ENCODE measurements at places on chromosomes 3 and 15.

GRCh38 chr15:58283302-58283701 is 145.1 kb downstream of the AQP9 start:
- H3K4me3 ChIP-seq = no peak overlapping the region
- no peak for DNase-seq
- H3K27me3 ChIP-seq = no peaks in the 10 kb centered on the region
- H3K4me1 ChIP-seq = no peaks in the 10 kb centered on the region
- no peaks in the 10 kb centered on the region for H3K36me3 ChIP-seq
- H3K27ac ChIP-seq = no peak overlapping the region

DNA sequence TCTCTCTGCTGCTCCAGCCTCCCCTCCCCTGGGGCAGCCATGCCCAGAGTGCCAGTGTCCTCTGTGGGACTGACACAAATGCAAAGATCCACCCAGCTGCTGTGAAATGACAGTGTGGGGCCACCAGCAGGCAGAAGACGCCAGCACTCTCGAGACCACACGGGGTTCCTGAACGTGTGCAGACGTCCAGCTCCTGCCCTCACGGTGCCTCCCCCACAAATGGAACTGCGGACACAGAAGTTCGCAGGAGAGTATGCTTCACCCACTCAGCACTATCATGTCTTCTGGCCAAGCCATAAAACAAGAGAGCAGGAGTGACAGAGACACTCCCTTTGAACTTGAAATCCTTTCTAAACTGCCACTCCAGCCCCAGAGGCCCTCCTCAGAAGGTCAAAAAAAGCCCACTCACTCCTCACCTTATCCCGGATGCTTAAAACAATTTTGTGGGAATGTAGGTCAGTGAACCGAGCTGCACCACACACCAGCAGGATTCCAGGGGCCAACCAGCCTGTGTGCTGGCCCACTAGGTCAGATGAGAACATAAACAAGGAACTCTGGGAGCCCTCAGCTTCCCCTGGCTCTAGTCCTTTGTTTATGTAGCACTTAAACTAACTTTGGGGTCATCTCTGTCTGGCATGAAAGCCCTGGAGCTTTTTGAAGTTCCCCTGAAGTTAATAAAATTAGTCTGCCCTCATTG is 112.6 kb downstream of the DNAJB8 start:
- peaks cover 12% of the 10 kb centered on the region for H3K36me3 ChIP-seq
- DNase-seq = no peak
- peaks cover 3% of the 10 kb centered on the region for H3K4me1 ChIP-seq
- no peak overlapping the region for H3K4me3 ChIP-seq
- H3K27ac ChIP-seq = no peak overlapping the region

- no peaks in the 10 kb centered on the region for H3K36me3 ChIP-seq
- no peak for DNase-seq
- H3K4me1 ChIP-seq = peaks cover 16% of the 10 kb centered on the region
Observed at GRCh38 chr3:138901567-138901966, 45.4 kb downstream of the FOXL2 start.

DNA sequence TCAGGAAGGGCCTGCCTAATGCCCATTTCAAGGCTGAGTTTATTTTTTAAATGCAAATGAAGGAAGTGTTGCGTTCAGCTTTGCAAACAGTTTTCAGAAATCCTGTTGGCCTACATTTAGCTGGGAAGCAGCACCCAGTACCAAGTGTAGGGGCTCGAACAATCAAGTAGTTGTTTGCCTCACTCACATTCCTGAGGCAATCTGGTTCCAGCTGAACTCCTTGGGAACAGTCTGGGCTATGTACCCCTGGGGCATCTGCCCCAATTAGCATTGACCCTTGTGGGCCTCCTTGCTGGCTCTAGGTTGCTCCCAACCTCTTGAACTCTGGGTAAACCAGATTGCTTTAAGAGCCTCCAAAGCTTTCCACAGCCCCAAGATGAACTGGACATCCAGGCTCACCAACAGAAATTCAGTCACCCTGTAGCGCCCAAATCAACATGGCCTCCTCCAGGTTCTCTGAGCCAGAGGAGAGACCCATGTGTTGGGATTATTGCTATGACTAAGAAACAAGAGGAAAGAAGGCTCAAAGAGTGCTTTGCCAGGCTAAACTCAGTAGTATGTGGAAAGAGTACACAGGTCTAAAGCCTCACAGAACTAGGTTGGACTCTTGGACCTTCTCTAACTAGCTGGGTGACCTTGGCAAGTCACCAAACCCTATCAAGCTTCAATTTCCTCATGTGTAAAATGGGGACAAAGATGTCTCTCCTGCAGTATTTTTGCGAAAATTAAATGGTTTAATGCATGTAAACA is 532.7 kb downstream of the SOX2 start:
- H3K4me1 ChIP-seq = no peaks in the 10 kb centered on the region
- no peaks in the 10 kb centered on the region for H3K36me3 ChIP-seq
- no peaks in the 10 kb centered on the region for H3K27me3 ChIP-seq
- no peak for DNase-seq
- H3K27ac ChIP-seq = no peak overlapping the region
- no peak overlapping the region for H3K4me3 ChIP-seq

- no peaks in the 10 kb centered on the region for H3K27me3 ChIP-seq
- H3K4me1 ChIP-seq = peaks cover 6% of the 10 kb centered on the region
- H3K4me3 ChIP-seq = no peak overlapping the region
- no peaks in the 10 kb centered on the region for H3K36me3 ChIP-seq
- H3K27ac ChIP-seq = no peak overlapping the region
Observed at GRCh38 chr3:159852821-159853505, 135.7 kb upstream of the IL12A start.

DNA sequence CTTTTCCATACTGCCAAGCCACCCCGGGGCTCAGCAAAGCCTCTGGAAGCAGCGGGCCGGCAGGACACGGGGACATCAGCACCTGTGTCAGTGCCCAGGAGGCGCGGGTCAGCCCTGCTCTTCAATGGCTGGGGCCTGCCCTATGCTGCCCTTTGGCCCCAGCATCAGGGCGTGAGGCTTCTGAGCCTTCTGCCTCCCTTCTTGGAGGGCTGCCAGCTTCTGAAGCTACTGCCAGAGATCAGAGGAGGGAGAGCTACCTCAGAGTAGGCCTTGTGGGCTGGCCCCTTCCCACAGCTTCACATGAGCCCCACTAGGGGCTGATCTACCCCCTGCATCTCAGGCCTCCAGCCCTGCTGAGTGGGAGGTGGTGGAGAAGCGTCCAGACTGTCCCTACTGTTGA is 13.0 kb upstream of the TMEM115 start:
- peaks cover 4% of the 10 kb centered on the region for H3K27me3 ChIP-seq
- H3K36me3 ChIP-seq = no peaks in the 10 kb centered on the region
- no peak overlapping the region for H3K27ac ChIP-seq
- H3K4me1 ChIP-seq = peaks cover 8% of the 10 kb centered on the region
- no peak for DNase-seq

DNA sequence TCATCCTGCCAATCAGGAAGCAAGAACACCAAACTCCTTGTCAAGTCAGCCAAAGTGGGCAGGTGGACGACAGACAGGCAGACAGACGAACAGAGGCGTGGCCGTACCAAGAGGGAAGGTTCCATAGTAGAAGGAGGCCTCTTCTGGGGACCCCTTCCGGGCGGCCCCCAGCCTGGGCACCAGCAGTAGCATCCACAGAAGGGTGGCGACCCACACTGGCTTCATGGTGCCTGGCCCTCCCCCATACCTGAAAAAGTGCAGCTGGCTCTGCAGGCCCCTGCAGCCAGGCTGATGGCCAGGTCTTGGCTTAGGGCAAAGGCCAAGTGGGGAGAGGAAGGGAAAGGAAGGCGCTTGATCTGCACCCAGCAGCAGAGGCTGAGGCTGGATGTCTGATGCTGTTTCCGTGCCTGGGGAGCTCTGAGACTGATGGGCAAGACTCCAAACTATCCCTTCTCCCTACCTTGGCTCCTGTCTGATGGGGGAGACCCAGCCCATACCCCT is 607 bp downstream of the LCTL start:
- no peak overlapping the region for H3K4me3 ChIP-seq
- H3K4me1 ChIP-seq = no peaks in the 10 kb centered on the region
- no peak for DNase-seq
- no peak overlapping the region for H3K27ac ChIP-seq
- H3K27me3 ChIP-seq = no peaks in the 10 kb centered on the region

- no peak overlapping the region for H3K4me3 ChIP-seq
- no peaks in the 10 kb centered on the region for H3K36me3 ChIP-seq
- no peak for DNase-seq
- peaks cover 84% of the 10 kb centered on the region for H3K4me1 ChIP-seq
- H3K27ac ChIP-seq = peak overlapping the region; percentile 92
Observed at GRCh38 chr3:15327941-15328340, 4.4 kb downstream of the SH3BP5 start.

- H3K36me3 ChIP-seq = no peaks in the 10 kb centered on the region
- H3K4me3 ChIP-seq = no peak overlapping the region
- H3K4me1 ChIP-seq = no peaks in the 10 kb centered on the region
- DNase-seq = no peak
- H3K27me3 ChIP-seq = no peaks in the 10 kb centered on the region
- H3K27ac ChIP-seq = no peak overlapping the region
Observed at GRCh38 chr3:55349851-55350250, 137.3 kb downstream of the WNT5A start.

DNA sequence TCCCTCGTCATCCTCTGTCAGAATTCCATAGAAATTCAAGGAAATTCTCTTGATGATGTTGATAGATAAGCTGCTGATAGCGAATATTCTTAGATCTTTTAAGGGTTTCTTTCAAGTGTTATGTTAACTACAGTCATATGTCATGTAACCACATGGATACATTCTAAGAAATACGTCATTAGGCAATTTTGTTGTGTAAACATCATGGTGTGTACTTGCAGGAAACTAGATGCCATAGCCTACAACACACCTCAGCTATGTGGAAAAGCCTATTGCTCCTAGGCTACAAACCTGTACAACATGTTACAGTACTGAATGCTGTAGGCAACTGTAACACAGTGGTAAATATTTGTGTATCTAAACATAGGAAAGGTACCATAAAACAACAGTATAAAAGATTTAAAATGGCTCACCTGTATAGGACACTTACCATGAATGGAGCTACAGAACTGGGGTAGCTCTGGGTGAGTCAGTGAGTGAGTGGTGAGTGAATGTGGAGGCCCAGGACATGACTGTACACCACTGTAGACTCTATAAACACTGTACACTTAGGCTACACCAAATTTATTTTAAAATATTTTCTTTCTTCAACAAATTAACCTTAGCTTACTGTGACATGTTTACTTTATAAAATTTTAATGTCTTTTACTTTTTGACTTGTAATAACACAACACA is 34.6 kb downstream of the GLDN start:
- no peak for DNase-seq
- peaks cover 29% of the 10 kb centered on the region for H3K4me1 ChIP-seq
- H3K36me3 ChIP-seq = no peaks in the 10 kb centered on the region
- H3K27me3 ChIP-seq = no peaks in the 10 kb centered on the region

DNA sequence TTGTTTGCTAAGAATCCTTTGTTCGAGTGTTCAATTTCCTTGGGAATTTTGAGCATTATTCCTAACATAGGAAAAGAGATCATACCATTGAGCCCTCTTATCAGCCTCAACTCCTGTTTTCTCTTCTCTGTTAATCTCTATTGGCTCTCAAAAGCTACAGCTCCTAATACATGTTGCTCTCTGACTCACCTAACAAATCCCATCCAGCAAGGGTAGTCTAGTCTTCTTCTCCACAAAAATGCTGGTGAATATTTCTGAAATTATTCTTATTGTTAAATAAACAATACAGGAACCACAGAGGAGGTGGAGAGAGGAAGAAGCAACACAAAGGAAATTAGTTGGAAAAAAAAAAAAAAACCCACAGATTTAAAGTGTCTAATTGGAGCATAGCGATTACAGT is 325.8 kb upstream of the NAALADL2 start:
- no peaks in the 10 kb centered on the region for H3K36me3 ChIP-seq
- no peak overlapping the region for H3K4me3 ChIP-seq
- H3K27me3 ChIP-seq = no peaks in the 10 kb centered on the region
- H3K27ac ChIP-seq = no peak overlapping the region

- no peak overlapping the region for H3K27ac ChIP-seq
- no peaks in the 10 kb centered on the region for H3K27me3 ChIP-seq
- no peak for DNase-seq
- peaks cover 22% of the 10 kb centered on the region for H3K4me1 ChIP-seq
- no peaks in the 10 kb centered on the region for H3K36me3 ChIP-seq
Observed at GRCh38 chr3:115074502-115074901, 72.6 kb downstream of the ZBTB20 start.

GRCh38 chr15:75661100-75661755 is 13.5 kb downstream of the SNX33 start:
- DNase-seq = peak; percentile 95
- peaks cover 94% of the 10 kb centered on the region for H3K4me1 ChIP-seq
- no peak overlapping the region for H3K4me3 ChIP-seq
- H3K27ac ChIP-seq = peak overlapping the region; percentile 88
- no peaks in the 10 kb centered on the region for H3K27me3 ChIP-seq
- peaks cover 26% of the 10 kb centered on the region for H3K36me3 ChIP-seq

- DNase-seq = no peak
- no peaks in the 10 kb centered on the region for H3K27me3 ChIP-seq
- H3K4me1 ChIP-seq = peaks cover 6% of the 10 kb centered on the region
- H3K27ac ChIP-seq = no peak overlapping the region
- no peak overlapping the region for H3K4me3 ChIP-seq
- H3K36me3 ChIP-seq = no peaks in the 10 kb centered on the region
Observed at GRCh38 chr3:131796111-131796510, 238.7 kb downstream of the CPNE4 start.

DNA sequence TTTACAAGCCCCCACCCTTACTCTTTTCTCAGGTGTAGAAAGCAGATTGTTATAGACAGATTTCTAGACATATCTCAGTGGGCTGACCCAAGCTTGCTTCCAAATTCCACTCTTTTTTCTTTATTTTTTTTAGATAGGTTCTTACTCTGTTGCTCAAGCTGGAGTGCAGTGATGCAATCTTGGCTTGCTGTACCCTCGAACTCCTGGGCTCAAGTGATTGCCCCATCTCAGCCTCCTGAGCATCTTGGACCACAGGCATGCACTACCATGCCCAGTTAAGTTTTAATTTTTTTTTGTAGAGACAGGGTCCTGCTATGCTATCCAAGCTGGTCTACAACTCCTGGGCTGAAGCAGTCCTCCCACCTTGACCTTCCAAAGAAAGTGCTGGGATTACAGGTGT is 53.5 kb upstream of the ADAMTS9 start:
- no peak overlapping the region for H3K4me3 ChIP-seq
- H3K27me3 ChIP-seq = no peaks in the 10 kb centered on the region
- H3K27ac ChIP-seq = no peak overlapping the region
- DNase-seq = no peak
- H3K4me1 ChIP-seq = no peaks in the 10 kb centered on the region
- H3K36me3 ChIP-seq = no peaks in the 10 kb centered on the region

- H3K4me1 ChIP-seq = no peaks in the 10 kb centered on the region
- H3K4me3 ChIP-seq = no peak overlapping the region
- DNase-seq = no peak
- H3K27ac ChIP-seq = no peak overlapping the region
- no peaks in the 10 kb centered on the region for H3K27me3 ChIP-seq
- no peaks in the 10 kb centered on the region for H3K36me3 ChIP-seq
Observed at GRCh38 chr3:96209699-96210098, 604.7 kb upstream of the EPHA6 start.

- H3K27me3 ChIP-seq = peaks cover 2% of the 10 kb centered on the region
- DNase-seq = peak; percentile 40
- H3K27ac ChIP-seq = no peak overlapping the region
- no peak overlapping the region for H3K4me3 ChIP-seq
- peaks cover 40% of the 10 kb centered on the region for H3K4me1 ChIP-seq
Observed at GRCh38 chr3:46659285-46659684, 34.2 kb downstream of the ALS2CL start.

- H3K27ac ChIP-seq = no peak overlapping the region
- H3K27me3 ChIP-seq = no peaks in the 10 kb centered on the region
- no peak overlapping the region for H3K4me3 ChIP-seq
- no peaks in the 10 kb centered on the region for H3K36me3 ChIP-seq
Observed at GRCh38 chr15:31439328-31439727, 112.7 kb downstream of the KLF13 start.
